ENCODE measurements at places on chromosomes 4 and X.

DNA sequence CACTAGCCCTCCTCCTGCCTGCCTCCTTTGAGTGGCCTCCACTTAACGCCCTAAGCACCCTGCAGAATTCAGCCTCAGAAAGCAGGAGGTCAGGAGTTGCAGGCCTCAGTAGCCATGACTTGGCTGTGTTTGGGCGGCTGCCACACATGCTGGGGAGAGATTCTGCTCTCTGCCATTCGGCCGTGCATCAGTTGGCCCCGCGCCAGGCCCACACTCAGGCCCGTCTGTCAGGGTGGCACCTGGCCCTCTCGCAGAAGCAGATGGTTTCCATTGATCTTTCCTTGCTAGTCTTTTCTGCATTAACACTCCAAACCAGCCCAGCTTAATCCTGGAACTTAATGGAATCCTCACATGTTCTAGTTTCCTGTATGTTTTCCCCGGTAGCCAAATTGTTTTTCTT lies 30.7 kb upstream of the ATP6AP2 start:
- DNase-seq: no peak

GRCh38 chrX:96407501-96407900 lies 277.1 kb upstream of the DIAPH2 start:
- peak; percentile 26 for DNase-seq

- no peak for DNase-seq
Measured at GRCh38 chr4:81039351-81039972, 9.0 kb downstream of the BMP3 start.

- peak; percentile 41 for DNase-seq
Measured at GRCh38 chr4:19358015-19358414, 893.7 kb upstream of the SLIT2 start.

- no peak for DNase-seq
Measured at GRCh38 chr4:87278335-87278794, 44.3 kb downstream of the HSD17B13 start.

GRCh38 chrX:18934708-18935107 lies 49.2 kb downstream of the PHKA2 start:
- DNase-seq: no peak

GRCh38 chr4:77817304-77818072 lies 1.7 kb downstream of the CNOT6L start:
- no peak for DNase-seq

DNA sequence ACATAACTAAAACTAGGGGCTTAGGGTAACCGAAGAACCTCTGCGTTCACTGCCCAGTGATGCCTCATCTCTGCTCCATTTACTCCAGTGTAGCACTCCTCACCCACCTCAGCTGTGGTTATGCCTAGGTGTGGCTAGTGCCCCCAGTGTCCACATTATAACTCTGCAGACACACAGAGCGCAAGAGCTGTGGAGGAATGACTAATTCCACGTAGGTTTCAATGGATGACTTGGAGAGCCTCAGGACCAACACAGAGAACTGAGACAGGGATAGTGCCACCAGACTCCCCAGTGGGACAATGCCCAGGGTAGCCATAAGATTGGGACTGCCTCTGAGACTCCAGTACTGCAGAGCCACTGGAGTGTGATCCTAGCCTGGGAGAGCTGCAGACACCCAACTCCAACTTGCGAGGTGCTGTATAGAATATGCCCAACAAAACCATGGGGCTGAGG lies 542.4 kb upstream of the DIPK2B start:
- DNase-seq: peak; percentile 67

GRCh38 chr4:7192252-7193029 lies at the start of gene SORCS2:
Gene SORCS2, plus strand, starts transcription at chr4:7192538.
- peak; percentile 57 for DNase-seq

- DNase-seq: no peak
Measured at GRCh38 chr4:173381610-173382009, 10.9 kb downstream of the SAP30 start.

GRCh38 chrX:107734646-107735045 lies 40.9 kb downstream of the TSC22D3 start:
- DNase-seq: no peak

DNA sequence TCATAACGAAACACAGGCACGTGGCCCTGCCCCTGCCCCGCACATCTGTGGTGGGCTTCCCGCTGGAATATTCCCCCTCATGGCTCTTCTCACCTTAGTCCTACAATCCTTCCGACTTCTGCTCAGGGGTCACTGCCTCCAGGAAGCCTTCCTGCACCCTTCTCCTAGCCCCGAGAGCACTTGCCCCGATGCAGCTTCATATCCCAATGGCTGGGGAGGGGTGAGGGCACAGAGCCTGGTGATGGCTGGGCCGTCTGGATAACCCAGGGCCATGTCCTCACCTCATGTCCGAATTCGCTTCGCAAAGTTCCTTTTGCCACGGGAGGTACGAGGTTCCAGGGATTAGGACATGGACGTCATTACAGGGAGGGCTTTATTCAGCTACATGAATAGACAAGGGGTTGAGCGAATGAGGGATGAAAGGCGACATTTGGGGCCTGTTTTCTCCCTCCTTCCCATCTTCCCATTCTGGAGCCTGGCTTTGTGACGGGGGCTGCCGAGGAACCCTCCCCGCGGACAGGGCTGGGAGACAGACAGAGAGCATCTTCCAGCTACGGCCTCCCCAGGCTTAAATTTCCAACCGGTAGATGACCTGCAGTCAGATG lies 35.5 kb upstream of the HMX1 start:
- no peak for DNase-seq

DNA sequence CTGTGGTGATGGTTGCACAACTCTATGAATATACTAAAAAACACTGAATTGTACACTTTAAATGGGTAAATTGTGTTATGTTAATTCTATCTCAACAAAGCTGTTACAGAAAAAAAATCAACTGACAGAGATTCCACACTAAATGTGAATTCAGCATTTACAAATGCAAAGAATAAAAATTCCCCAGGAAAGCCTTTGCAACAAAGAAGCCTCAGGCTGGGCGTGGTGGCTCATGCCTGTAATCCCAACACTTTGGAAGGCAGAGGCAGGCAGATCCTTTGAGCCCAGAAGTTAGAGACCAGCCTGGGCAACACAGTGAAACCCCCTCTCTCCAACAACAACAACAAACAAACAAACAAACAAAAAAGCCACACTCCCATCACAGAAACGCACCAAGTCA lies 8.9 kb downstream of the BCLAF3 start:
- no peak for DNase-seq

- no peak for DNase-seq
Measured at GRCh38 chrX:129961180-129962083, 21.0 kb upstream of the BCORL1 start.

- no peak for DNase-seq
Measured at GRCh38 chr4:79893456-79893855, 179.6 kb downstream of the ANTXR2 start.

GRCh38 chr4:158999166-158999682 lies 103.7 kb upstream of the RAPGEF2 start:
- DNase-seq: no peak

DNA sequence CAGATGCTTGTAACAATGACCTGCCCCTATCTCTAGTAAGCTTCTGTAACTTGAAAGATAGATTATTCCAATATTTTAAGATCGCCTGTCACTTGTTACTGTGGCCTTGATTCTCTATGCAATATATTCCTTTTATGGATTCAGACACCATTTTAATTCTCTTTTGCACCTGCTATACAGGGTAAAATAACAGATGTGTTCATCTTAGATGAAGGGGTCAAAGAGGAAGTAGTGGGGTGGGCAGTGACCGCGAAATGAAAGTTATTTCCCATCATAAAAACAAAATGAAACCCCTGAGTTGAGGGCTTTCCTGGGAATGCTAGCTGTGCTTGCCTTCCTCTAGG lies 175.9 kb downstream of the TSPAN5 start:
- DNase-seq: no peak

DNA sequence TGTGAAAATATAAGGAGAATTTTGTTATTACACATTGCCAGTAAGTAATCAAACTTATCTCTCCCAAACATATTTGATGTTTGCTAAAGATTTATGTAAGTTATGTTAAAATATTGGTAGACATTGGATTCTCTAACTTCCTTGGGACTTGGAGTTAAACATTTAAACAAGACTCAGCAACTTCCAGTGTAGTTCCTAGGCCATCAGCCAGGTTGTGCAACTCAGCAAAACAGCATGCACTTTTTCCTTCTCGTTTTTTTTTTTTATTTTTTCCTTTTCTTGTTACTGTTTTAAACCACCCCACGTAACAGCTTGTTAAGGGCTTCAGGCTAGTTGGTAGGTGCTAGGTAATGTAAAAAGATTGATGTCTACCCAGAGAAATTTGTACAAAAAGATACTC lies 510.4 kb downstream of the ANKRD50 start:
- DNase-seq: peak; percentile 46

- DNase-seq: peak; percentile 75
Measured at GRCh38 chr4:149409146-149409545, 406.5 kb downstream of the IQCM start.

GRCh38 chrX:71910643-71910985 lies at the start of gene NHSL2:
Gene NHSL2, plus strand, starts transcription at chrX:71910845.
- DNase-seq: peak; percentile 27

- DNase-seq: peak; percentile 53
Measured at GRCh38 chrX:39633293-39633692, 464.5 kb downstream of the BCOR start.

GRCh38 chr4:4843635-4844291 lies 15.7 kb upstream of the MSX1 start:
- DNase-seq: no peak

- DNase-seq: no peak
Measured at GRCh38 chr4:31261632-31262031, 541.5 kb downstream of the PCDH7 start.

DNA sequence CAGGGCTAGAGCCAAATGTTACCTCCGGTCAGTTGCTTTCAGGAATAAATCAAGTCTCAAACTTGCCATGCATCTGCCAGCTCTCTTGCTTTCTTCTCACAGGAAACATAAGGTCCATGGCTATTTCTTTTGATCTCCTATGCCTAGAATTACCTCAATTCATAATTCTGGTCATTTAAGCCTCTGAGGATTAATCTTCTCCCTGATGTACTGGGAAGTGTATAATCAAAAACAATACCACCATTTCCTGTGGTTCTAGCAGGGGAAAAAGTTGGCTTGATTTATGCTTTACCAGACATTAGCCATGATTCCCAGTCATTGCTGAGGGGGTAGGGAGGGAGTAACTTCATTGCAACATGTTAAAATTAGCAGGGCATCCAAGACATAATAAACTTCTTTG lies 268.7 kb upstream of the EMCN start:
- DNase-seq: no peak

- DNase-seq: no peak
Measured at GRCh38 chrX:16870862-16871815, 977 bp upstream of the RBBP7 start.

DNA sequence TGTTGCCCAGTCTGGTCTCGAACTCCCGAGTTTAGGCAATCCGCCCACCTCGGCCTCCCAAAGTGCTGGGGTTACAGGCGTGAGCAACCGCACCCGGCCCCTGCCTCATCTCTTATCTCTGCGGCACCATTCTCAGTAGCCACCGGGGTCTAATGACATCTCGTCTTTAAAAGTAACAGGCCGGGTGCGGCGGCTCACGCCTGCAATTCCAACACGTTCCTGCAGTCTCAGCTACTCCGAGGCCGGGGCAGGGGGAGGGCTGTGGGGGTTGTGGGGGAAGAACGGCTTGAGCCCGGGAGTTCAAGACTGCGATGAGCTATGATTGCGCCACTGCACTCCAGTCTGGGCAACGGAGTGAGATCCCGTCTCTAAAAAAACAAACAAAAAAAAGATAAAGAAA lies 28.8 kb downstream of the ING2 start:
- DNase-seq: no peak

- no peak for DNase-seq
Measured at GRCh38 chrX:54825716-54826438, 18.3 kb downstream of the MAGED2 start.

- DNase-seq: no peak
Measured at GRCh38 chr4:146121757-146122156, 53.8 kb upstream of the LSM6 start.

DNA sequence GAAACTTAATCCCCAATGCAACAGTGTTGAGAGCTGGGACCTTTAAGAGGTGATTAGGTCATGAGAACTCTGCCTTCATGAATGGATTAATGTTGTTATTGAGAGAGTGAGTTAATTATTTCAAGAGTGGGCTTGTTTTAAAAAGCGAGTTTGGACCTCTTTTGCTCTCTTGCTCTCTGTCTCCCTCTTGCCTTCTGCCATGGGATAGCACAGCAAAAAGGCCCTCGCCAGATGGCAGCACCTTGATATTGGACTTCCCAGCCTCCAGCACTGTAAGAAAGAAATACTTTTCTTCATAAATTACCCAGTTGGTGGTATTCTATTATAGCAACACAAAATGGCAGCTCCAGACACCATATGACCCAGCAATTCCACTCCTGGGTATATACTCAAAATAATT lies 7.0 kb upstream of the ATP6AP2 start:
- DNase-seq: no peak

DNA sequence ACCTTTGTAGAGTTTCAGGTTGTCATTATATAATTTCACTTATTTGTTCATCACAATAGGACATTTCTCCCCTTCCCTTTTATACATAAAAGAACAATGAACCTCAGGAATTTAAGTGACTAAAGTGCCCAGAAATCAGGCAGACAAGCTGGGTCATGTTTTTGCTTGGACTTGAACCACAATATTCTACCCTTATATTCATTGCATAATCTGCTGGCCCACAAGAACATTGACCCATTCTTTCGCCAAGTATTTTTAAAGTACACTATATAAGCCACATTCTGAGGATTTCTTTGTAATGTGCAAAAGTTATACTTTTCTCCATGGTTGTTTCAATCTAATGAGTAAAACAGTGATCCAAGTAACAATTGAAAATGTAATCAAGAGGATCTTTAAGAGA lies 637.5 kb upstream of the SLIT2 start:
- DNase-seq: no peak

- peak; percentile 50 for DNase-seq
Measured at GRCh38 chr4:37977471-37978247, 17.5 kb downstream of the PTTG2 start.

- DNase-seq: peak; percentile 93
Measured at GRCh38 chr4:24858026-24858425, 54.8 kb downstream of the CCDC149 start.

DNA sequence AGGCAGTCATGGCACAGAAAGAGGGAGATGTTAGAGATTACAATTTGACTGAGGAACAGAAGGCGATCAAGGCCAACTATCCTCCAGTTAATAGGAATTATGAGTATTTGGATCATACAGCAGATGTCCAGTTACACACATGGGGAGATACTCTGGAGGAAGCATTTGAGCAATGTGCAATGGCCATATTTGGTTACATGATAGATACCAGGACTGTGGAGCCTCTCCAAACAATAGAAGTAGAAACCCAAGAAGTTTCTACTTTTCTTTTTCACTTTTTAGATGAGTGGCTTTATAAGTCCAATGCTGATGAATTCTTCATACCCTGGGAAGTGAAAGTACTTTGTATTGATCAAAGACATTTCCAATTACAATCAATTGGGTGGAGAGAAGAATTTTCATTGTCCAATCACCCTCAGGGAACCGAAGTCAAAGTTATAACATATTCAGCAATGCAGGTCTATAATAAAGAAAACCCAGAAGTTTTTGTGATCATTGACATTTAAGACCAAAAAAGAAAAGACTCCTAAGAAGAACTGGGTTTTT lies 139.1 kb downstream of the MAB21L2 start:
- DNase-seq: no peak

Data from fibroblast of upper back skin (primary cell).